ENCODE measurements at places on chromosomes 7 and 10.
A peak's percentile ranks its signal among the peaks of the same experiment; 100 is the strongest.

DNA sequence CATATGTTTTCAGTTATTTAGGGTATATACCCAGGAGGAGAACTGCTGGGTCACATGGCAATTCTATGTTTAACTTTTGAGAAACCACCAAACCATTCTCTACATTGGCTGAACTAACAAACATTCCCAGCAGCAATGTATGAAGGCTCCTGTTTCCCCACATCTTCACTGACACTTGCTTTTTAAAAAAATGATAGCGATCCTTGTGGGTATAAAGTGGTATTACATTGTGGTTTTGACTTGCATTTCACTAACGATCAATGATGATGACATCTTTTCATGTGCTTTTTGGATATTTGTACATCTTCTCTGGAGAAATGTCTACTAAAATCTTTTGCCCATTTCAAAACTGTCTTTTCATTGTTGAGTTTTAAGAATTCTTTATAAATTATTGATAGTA, 51.2 kb upstream of the ANAPC16 start:
- DNase-seq: no peak

GRCh38 chr7:157625973-157626742, 289.4 kb downstream of the DNAJB6 start:
- DNase-seq: no peak

DNA sequence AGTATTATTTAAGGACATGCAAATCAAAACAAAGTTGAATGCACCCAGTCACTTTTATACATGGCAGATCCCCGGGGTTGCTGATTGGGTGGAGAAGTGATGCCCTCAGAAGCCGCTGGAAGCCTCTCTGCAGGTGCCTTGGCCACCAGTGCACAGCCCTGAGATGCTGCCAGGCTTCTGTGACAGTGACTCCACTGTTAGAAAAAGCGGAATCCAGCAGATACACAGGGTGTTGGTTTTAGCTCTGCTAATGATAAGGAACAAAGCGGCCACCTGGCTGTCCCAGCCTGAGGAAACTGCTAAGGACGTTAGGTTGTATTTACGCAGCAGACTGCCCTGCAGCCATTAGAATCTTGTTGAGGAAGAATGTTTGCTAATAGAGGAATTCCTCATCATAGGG, 47.5 kb downstream of the JAKMIP3 start:
- DNase-seq: no peak

GRCh38 chr10:1373287-1373686, 317.1 kb downstream of the WDR37 start:
- DNase-seq: no peak

DNA sequence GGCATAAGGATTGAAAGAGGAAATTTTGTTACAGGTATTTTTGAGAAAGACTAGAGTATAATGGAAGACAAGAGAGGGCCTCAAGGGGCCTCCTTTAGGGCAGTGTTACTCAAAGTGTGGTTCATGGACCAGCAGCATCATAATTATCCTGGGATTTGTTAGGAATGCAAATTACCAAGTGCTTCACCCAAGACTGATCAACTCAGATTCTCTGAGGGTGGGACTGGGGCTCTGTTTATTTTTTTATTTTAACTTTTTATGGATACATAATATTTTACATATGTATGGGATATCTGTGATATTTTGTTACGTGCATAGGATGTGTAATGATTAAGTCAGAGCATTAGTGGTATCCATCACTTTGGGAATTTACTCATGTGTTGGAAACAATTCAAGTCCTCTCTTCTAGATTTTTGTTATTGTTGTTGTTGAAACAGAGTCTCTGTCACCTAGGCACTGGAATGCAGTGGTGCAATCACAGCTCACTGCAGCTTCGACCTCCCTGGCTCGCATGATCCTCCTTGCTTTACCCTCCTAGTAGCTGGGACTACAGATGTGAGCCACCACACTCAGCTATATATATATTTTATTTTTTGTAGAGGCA, 2.2 kb upstream of the KCTD7 start:
- DNase-seq: no peak

DNA sequence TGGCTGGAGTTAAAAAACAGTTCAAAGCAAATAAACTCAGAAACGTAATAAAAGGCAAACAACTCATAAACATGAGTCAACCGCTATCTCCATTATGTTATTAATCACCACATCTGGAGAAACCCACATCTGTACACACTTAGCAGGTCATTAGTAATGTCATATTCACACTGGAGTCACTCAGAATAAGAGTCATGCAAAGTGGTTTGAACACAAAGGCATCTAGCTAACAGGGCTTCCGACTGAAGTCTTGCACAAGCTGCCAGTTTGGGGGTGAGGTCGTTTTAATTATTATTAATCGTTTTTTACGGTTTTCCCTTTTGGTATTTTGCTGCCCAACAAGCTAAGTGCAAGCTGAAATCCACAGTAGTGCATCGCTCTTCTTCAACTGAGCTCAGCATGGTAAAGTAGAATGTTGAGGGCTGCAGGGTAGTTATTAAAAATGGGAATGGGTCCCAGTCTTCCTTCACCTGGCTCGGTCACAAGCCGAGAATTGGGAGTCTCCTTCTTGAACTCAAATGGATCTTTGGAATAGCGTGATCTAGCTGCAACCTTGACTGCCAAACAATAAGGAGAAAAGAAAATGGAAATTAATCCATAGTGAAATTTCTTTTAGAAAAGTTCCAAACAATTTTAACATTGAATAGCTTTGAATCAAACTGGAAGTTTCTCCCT, 663.5 kb downstream of the KCNMA1 start:
- no peak for DNase-seq

DNA sequence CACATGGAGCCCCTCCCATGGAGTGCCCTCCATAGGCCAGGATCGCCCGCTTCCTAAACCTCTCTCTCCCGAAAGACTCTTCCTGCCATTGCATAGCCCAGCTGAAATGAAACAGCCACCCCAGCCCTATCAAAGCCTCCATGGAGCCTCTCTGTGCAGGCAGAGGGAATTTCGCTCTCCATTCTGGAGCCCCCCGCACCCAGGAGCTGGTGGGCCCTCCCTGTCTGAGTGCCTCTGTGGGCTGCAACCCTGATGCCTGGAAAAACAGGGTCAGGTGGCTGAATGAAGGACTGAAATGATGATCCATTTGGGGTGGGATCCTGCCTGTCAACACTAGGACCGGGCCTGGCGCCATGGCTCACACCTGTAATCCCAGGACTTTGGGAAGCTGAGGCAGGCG, 106.4 kb downstream of the FAM53B start:
- DNase-seq: no peak

DNA sequence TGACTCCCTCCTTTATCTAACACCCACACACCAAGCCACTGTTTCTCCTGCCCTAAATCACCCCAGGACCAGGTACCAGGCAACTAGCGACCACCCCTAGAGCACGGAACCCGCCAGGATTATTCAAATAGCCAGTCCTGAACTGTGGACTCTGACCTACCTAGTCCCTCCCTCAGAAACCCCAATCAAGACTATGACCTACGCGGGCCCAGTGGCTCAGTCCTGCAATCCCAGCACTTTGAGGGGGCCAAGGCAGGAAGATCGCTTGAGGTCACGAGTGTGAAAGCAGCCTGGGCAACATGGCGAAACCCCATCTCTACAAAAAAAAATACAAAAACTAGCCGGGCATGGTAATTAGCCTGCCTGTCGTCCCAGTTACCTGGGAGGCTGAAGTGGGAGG, 232.8 kb upstream of the FOXK1 start:
- DNase-seq: no peak

DNA sequence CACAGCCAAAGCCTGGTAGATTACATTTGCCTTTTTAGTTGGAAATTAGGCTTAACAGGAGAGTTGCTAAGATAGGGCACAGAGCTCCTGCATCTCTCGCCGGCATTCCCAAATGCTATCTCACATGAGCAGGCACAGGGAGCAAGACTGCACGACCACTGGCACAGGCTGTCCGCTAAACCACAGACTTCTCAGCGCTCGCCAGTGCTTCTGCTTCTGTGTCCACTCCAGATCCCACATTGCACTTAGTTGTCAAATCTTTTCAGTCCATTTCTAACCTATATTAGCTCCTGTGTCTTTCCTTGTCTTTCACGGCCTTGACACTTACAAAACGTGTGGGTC, 138.9 kb downstream of the EGFR start:
- no peak for DNase-seq

GRCh38 chr7:151505433-151505832, 14.3 kb downstream of the RHEB start:
- DNase-seq: no peak

GRCh38 chr7:2919256-2919655, 75.1 kb upstream of the GNA12 start:
- DNase-seq: no peak

GRCh38 chr10:23053036-23053435, 42.3 kb upstream of the MSRB2 start:
- no peak for DNase-seq

GRCh38 chr7:69104023-69104422, 494.3 kb upstream of the AUTS2 start:
- no peak for DNase-seq

GRCh38 chr10:48474765-48475365, 130.0 kb downstream of the ARHGAP22 start:
- no peak for DNase-seq

DNA sequence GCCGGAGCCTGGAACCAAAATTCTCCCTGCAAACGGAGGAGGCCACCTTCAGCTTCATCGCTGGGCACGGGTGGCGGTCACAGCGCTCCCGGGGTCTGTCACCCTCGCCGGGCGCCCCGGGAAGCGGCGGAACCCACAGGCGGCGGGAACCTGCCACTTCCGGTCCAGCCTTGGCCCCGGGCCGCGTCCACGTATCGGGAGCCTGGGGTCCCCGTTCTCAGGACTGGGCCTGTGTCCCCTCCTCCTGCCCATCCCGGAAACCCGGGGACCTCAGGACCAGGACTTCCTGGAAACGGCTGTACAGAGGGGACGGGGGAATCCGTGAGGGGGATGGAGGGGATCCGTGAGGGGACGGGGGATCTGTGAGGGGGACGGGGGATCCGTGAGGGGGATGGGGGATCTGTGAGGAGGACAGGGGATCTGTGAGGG, 25.4 kb downstream of the PDGFA start:
- no peak for DNase-seq

GRCh38 chr7:6232534-6232933, 39.9 kb downstream of the CYTH3 start:
- no peak for DNase-seq

GRCh38 chr7:27242555-27243339, at the start of gene EVX1:
TSS of gene EVX1 (plus strand) at chr7:27242802. CDS start at chr7:27243031, 229 bp downstream.
- DNase-seq: no peak

GRCh38 chr7:23960361-23960760, 250.3 kb downstream of the STK31 start:
- no peak for DNase-seq

GRCh38 chr7:108127461-108127860, 2.7 kb downstream of the LAMB4 start:
- no peak for DNase-seq

- no peak for DNase-seq
Measured at GRCh38 chr7:138154661-138155060, 78.4 kb downstream of the AKR1D1 start.

DNA sequence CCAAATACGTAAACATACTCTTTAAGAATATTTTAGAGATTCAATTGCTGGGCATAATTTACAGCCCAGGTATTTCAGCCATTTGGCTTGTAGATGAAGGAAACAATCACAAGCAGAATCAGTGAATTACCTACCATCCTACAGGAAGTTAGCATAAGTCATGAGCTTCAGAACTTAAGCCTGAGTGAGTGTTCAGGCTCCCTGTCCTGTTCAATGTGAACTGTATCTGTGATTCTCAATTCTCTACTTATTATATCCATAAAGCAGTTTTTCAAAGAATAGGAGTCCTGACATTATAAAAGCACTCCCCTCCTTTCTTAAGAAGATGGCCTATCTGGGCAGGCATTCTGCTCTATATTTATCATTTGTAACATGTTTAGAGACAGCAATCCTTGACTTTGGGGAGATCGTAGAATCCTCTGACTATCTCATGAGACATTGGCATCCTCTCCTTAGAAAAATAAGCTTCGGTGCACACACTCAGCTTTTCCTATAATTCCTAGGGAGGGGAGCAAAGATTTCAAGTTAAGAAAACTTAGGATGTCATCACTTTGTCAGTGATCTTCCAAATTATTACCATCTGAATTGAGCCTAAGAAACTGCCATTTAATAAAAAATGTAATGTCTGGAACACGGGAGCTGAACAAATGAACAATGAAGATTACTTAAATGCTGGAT, 645.2 kb upstream of the IGFBP3 start:
- DNase-seq: no peak

GRCh38 chr10:23556727-23557440, 118.0 kb downstream of the OTUD1 start:
- no peak for DNase-seq

- no peak for DNase-seq
Measured at GRCh38 chr10:49272251-49273081, 26.5 kb upstream of the C10orf71 start.

- DNase-seq: peak; percentile 35
Measured at GRCh38 chr7:2698581-2699288, 10.7 kb downstream of the AMZ1 start.

DNA sequence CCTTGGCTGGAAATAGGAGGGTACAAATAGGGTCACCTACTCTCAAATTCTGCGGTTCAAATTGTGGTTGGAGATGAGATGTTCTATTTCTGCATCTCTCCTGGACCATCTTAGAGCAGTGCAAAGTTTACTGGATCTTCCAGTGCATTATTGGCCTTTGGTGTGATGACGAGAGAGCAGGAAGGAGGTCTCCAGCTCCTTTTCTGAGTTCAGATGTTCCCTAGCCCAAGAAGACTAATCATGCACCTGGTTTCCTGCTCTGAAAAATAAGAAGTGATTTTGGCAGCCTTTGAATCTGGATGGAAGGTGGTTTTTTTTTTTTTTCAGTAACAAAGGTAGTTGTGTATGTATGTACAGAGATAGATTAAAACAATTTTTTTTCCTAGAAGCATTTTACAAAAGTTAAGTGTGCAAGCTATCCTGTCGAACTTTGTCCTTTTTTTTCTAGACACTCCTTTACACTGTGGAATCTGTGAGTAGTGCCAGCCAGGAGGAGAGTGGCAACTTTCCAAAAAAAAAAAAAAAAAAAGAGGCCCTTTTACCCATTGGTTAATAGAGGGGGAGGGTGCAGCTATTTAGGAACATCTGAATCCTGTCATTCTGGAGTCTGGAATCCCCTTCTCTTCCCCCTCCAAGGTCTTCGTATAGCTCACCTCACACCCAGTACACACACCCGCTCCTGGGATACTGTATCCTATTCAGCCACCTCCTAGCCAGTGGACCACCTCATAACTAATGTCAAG, 26.3 kb downstream of the PAPSS2 start:
- no peak for DNase-seq

- DNase-seq: no peak
Measured at GRCh38 chr7:132395361-132395760, 180.9 kb downstream of the PLXNA4 start.

- no peak for DNase-seq
Measured at GRCh38 chr7:1864161-1864940, 194.3 kb downstream of the ELFN1 start.

DNA sequence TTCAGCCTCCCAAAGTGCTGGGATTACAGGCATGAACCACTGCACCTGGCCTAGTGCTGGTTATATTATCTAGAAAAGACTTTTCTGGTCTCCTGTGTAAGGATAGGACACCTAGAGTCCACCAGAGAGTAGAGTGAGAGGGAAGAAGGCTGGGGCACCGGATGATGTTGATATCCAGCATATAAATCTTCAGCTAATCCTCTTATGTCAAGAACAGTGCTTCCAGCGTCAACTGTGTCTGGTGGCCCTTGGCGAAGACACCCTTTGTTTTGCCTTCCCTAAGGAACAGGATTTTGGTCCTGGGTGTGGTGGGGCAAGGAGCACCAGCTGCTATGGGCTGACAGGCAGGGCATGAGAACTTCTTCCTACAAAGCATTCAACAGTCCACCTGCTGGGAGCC, 16.3 kb upstream of the INMT start:
- DNase-seq: no peak

GRCh38 chr7:74153736-74154135, 20.4 kb upstream of the EIF4H start:
- DNase-seq: no peak

GRCh38 chr7:122887198-122887597, 938 bp upstream of the CADPS2 start:
- DNase-seq: no peak
